ENCODE measurements at places on chromosomes 7 and 10.

DNA sequence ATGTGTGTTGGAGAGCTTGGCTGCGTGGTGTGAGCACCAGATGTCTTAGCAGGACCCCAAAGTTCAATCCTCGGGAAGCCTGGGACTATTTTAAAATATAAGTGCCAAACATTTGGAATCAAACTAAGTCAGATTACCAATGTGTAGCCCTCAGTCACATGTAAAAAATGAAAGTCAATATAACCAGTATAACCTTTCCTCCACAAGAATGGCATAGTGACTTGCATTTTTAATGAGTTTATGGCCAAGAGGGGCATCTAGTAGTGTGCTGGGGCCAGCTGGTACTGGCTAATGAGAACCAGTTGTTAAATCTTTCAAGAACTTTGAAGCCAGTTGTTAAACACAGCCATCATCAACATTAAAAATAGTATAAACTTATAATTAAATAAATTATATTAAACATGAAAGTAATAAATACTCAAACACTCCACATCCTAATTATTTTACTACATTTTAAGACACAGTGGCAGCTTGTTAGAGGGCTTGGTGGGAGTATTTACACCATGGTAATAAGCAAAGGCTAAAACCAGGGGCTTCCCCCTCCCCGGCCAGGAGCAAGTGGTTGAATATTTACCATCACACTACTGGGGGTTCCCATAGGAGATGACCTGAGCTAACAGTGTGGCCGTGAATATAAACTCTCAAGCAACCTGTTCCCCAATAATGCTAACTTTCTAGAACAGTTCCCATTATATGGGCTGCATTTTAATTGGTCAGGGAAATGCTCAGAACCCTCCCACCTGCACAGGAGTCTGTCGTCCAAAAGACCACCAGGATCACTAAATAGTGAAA lies 7.9 kb upstream of the FAM170B start:
- DNase-seq = no peak

- DNase-seq = no peak
Observed at GRCh38 chr10:80528185-80528700, 9.5 kb upstream of the SH2D4B start.

DNA sequence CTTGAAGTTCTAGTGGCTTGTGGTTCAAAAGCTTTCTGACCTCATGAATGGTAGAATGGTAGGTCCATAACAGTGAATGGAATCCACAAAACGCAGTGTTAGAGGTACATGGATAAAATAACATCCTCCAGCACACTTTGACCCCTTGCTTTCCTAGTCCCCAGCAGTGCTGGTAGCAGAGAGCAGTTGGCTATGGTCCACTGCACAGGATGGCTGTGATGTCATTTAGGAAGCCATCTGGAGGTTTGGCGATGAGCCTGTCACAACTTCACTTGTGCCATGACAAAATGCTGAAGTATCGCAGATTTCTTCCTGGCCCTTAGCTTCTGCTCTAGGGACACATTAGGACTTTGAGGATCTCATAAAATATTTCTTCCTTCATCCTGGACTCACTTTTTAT lies 300.0 kb upstream of the FZD8 start:
- DNase-seq = no peak

GRCh38 chr7:47839381-47839780 lies 108.9 kb downstream of the PKD1L1 start:
- DNase-seq = no peak

DNA sequence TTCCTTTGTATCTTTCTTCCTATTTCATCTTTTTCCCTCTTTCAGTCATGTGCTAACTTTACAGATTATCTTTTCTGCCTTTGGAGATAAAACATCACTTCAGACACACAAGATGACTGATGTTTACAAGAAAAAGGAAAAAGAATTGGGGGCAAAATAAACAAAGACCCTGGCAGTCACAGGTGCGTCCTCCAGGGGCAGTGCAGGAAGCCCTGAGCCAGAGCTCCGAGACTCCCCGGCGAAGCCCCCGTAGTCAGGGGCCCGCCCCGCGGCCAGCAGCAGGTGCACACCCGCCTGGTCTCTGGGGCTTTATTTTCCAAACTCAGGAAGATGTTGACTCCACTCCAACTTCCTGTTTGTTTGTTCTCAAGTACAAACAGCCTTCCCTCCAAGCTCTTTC lies 10.2 kb downstream of the STK32C start:
- DNase-seq = peak; percentile 56

- peak; percentile 34 for DNase-seq
Observed at GRCh38 chr7:134690016-134690415, 43.4 kb downstream of the BPGM start.

Measured in NAMALWA (cell line).